ENCODE measurements at places on chromosomes 3 and 15. TPM values are rescaled to one million over a fixed set of nuclear protein-coding genes. Genes with fewer than 3 reads are reported as not detected.

CFAP20DC gene
- total RNA-seq = 3.8 TPM

TMEM158 gene
- 79.4 TPM for total RNA-seq

TP53BP1 gene
- total RNA-seq = 132 TPM

FBXO40 gene
- total RNA-seq = not detected

TMC3 gene
- not detected for total RNA-seq

ABTB1 gene
- 8.2 TPM for total RNA-seq

PEX5L gene
- total RNA-seq = 0.51 TPM

HTR3D gene
- total RNA-seq = not detected

EHHADH gene
- total RNA-seq = 4.1 TPM

NIPA2 gene
- 41.6 TPM for total RNA-seq

EPHB3 gene
- total RNA-seq = 3.9 TPM

SEMA3F gene
- total RNA-seq = 9.7 TPM

ATP13A5 gene
- not detected for total RNA-seq

CP gene
- total RNA-seq = not detected

TMEM40 gene
- total RNA-seq = not detected

SLC28A1 gene
- total RNA-seq = not detected

SLC15A2 gene
- total RNA-seq = 0.26 TPM

RUVBL1 gene
- 59.1 TPM for total RNA-seq

SPATA12 gene
- total RNA-seq = not detected

CHST14 gene
- total RNA-seq = 6.7 TPM

SV2B gene
- under 0.01 TPM for total RNA-seq

ACAN gene
- total RNA-seq = under 0.01 TPM

KBTBD8 gene
- 2.3 TPM for total RNA-seq

LCTL gene
- 0.26 TPM for total RNA-seq

SCAMP2 gene
- total RNA-seq = 15.5 TPM

CORO2B gene
- total RNA-seq = 15.7 TPM

MST1R gene
- 1.5 TPM for total RNA-seq

CADM2 gene
- total RNA-seq = under 0.01 TPM

RASGRP1 gene
- not detected for total RNA-seq

ARPIN gene
- 13.2 TPM for total RNA-seq

Data from fibroblast of lung (primary cell).